Stimulated activated CD8-positive, alpha-beta memory T cell treated with anti-CD3 and anti-CD28 coated beads, Interleukin-4, amount 100 ng/mL, for 24 hours (primary cell): ENCODE measurements at places on chromosomes 2 and 18.

DNA sequence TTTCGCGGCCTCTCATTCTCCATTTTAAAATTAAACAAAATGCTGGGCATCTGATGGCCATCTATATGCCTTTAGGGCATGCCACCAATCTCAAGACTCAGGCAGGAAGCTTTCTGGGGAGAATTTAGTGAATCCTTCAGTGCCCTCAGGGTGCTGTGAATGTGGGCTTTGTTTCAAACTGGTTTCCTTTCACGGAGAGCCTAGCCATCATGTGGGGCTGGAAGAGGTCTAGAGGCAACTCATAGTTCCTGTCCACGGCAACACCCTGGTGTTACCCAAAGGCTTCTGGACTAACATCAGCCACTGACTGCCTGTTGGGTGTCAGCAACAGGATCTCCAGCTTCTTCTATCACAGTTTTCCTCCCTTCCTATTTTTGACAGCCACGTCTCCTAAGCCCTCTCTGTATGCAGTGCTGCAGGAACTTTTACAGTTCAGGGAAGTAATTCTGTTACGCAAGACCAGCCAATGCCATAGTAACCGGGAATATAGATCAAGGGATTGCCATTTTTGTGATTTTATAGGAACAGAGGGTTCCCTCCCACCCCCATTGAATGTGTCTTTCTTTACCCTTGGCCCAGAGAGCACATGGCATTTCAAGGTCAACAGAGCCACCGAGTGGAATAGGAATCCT is 7.9 kb upstream of the WDR33 start:
- DNase-seq: no peak

- no peak for DNase-seq
Observed at GRCh38 chr2:165778653-165779451, 15.2 kb downstream of the GALNT3 start.

GRCh38 chr2:166468124-166469024 is 25.7 kb downstream of the SCN7A start:
- DNase-seq: no peak

DNA sequence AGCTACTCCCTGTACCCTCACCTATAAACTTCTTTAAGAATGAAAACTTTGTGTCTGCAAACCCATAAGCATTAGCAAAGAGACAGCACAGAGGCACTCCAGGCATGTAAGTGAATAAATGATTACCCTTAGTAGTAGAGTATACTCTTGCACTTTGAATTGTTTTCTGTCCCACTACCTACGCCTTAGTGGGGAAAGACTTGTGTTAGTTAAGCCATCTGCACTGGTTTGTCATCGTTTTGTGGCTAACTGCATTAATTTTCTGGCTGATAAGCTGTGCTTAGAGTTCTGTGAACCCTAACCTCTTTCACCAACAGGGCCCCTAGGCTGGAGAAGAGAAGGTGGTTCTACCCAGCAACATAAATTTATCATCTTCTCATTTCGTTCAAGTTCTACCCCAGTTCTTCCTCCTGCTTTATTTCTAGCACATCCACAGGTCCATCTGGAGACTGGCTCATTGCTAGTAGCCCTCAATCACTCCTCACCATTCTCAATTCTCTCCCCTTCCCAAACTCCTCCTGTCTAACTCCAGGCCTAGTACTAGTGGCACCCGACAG is 710 bp downstream of the LMAN2L start:
- DNase-seq: no peak

GRCh38 chr2:12205086-12205485 is 458.7 kb downstream of the LPIN1 start:
- DNase-seq: no peak

DNA sequence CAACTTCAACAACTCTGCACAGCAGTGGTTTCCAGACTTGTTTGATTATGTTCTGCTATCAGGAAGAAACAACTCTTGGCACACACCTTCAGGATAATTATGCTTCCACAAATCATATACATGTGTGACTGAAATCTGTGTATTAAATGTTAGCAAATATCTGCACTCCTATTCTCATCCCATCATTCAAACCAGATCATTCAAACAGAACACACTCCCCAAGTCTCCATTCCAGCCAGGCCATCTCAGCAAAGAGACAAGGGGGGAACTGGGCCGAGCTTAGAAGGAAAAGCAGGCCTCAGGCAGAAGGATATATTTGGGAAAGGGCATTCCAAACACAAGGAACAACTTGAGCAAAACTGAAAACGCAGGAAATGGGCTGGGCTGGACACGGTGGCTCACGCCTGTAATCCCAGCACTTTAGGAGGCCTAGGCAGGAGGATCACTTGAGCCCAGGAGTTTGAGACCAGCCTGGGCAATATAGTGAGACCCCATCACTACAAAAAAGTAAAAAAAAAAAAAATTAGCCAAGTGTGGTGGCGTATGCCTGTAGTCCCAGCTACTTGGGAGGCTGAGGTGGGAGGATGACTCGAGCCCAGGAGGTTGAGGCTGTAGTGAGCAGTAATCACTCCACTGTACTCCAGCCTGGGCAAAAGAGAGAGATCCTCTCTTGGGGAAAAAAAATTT is 62.7 kb downstream of the ZFP36L2 start:
- no peak for DNase-seq

DNA sequence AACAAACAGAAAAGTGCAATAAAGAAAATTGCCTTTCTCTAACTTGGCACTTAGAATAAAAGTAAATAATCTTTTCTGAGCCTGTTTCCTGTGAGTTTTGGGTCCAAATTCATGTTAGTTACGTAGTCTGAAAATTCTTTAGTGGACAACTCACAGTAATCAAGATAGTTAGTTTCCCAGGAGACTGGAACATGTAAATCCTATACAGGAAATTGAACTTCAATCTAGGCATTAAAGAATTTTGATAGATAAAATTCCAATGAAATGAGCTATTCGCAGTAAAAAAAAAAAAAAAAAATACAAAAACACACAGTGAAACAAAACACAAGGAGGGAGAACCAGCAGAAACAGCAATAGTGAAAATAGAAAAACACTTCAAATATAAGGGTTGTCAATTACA is 83.8 kb upstream of the REG3G start:
- DNase-seq: no peak

DNA sequence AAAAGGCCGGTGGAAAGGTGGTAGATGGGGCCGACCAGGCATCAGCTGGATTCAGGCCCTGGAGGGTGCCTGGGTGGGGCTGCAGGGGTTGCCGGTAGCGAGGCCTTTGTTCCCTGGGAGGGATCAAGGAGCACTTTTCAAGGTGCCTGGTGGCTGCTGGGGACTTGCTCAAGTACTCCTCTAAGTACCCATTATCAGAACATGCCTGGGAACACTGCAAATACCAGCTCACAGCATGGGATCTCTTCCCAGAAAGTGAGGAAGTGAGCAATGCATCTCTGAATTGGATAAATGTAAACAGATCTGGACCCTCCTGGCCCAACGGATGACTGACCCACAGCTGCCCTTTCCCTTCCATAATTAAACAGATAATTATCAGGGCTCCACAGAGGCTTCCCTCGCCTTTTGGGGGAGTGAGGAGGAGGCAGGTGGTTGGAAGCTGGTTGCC is 210.5 kb downstream of the SH3RF3 start:
- DNase-seq: no peak

DNA sequence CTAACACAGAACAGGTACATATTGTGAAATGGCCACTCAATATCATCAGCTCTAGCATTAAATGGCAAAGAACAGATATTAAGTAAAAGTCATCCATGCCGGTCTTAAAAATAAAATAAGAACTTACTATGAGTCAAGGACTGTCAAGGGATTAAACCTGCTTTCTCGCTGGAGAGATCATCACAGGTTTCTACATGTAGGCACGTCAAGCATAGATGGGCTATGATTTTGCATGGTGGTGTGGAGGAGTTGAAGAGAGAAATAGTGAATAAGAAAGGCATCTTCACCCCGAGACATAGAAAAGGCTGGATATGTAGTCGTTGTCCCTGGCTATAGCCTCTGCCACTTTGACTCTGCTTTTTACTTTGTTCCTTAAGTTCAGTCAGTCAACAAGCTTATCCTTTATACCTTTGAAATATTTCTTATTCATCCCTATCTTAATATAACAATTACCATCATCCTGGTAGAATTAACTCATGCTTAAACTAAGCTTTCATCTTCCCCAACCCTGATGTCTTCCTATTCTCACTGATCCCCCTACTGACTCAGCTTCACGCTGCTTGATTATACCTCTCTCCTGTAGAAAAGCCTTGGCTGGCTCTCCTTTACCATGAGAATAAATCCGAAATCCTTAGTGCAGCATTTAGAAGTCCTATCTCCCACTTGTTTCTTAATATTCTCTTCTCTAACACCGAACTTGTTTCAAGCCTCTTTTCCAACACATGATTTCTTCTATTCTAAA is 42.5 kb downstream of the DSC3 start:
- no peak for DNase-seq

DNA sequence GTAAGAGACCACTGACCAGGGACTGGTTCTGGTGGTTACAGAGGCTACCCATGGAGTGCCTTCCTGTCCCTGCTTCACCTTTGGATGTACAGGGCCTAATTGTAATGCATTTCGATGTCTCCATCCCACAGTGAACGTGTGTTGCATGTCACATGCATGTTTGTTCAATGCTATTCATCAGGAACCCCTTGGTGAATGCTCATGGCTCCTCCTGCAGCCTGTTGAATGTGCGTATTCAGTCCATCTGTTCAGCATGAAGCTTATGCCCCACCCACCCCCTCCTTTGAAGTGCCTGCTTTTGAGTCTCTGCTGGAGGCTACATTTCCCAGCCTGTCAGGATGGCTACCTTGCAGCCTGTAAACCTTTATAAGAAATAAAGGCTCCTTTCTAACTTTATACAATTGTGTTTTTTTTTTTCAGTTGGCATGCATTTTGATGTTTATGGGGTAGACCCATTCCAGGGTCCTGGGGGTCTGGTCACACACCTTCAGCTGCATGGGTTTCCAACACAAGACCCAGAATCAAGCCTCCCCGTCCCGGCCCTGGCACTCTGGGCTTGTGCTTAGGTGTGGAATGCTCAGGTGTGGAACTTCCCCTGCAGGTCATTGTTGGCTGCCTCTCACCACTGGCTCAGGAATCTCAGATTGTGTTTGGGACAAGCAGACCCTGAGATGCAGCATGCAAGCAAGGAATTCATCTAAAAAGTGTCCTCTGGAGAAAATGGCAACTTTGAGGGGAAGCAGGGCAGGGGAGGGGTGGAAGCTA is 238.8 kb upstream of the HDAC4 start:
- no peak for DNase-seq

DNA sequence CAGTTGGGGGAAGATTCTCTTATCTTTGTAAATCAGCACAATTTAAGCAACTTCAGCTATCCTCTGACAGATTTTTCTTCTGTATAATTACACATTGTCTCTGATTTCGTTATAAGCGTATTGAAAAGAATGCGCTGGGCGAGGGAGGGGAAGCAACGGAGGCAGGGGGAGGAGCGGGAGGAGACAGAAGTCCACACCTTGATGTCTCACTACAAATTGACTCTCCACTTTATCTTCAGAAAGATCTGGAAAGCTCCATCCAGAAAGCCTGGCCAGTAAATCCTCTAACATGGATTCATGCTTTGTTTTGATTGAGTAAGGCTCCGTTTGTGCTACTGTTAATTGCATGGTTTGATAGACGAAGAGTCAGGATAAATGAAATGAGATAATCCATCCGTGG is 76.6 kb downstream of the SMIM21 start:
- no peak for DNase-seq

GRCh38 chr2:62705859-62706720 is 577 bp downstream of the EHBP1 start:
- no peak for DNase-seq

DNA sequence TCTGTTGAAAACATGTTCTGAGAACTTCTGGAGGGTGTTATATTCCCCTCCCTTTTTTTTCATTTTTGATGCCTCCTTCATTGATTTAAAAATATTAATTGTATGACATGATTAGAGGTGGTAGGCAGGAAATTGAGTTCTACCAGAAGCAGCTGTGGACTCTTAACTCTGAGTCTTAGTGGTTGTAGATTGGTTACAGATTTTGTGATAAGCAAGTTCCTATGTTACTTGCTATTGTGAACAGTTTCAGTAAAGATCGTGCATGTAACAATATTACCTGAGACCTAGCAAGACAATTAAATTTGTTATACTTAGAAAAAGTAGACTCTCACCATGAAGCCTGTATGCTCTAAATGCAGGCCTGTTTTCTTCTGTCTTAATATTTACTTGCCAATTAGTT is 88.1 kb downstream of the PRPF40A start:
- no peak for DNase-seq

GRCh38 chr2:134290358-134290757 is 36.5 kb downstream of the MGAT5 start:
- DNase-seq: no peak

GRCh38 chr2:238518172-238518820 is 91.6 kb downstream of the ASB1 start:
- DNase-seq: no peak

- no peak for DNase-seq
Observed at GRCh38 chr2:118278046-118278445, 189.8 kb downstream of the INSIG2 start.

DNA sequence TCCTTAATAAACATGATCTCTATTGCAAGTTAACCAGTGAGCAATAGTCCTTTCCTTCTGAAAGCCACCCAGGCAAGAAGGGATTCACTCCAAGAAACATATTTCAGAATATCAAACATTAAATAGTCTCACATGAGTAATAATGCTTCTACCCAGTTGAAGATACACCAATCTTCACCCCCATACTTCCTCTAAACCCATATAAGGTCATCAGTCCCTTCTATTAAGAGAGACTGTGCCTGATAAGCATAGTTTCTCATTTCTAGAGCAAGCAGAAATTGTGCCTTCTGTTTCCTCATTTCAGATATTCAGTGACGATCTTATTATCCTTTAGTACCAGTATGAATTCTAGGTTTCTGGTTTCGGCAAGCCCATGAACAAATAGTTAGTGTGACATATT is 64.6 kb downstream of the DSEL start:
- DNase-seq: no peak

DNA sequence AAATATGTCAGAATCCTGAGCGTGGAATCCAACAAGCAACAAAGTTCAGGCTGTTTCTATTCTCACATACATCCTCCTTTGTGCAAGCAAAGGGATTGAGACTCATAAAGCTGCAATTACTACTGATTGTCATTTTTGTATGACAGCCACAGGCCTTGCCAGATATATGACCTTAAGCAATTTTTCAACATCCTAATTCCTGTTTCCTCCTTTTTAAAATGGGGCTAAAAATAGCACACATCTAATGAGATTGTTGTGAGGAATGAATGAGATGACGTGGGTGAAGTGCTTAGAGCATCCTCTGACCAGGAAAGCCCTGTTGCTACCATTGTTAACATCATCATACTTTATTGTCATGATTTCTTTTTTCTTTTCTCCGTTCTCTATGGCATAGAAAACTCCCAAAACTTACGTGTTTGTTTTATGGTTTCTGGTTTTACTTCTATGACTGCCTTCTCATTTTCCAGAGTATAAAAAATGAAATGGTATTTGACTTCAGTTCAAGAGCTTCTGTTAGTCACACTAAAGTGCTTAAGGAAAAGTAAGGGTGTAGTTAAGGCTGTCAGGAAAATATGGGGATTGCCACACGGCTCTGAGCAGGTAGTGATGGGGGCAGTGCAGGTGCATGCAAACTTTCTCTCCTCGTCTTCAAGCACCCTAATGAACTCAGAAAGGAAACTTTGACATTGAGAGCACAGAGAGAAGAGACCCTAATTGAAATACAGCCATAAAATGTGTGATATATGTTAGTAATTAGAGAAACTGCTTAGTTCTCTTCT is 590.6 kb upstream of the NETO1 start:
- DNase-seq: no peak

- DNase-seq: no peak
Observed at GRCh38 chr2:905091-905832, 45.4 kb upstream of the SNTG2 start.

GRCh38 chr2:43391878-43392215 is 165.4 kb upstream of the ZFP36L2 start:
- DNase-seq: no peak

- DNase-seq: no peak
Observed at GRCh38 chr2:236969767-236970655, 115.7 kb upstream of the COPS8 start.
